Daoy (cell line): ENCODE measurements at places on chromosomes 11 and 22. TPM values are rescaled to one million over a fixed set of nuclear protein-coding genes. Genes with fewer than 3 reads are reported as not detected.

The MS4A3 gene
- total RNA-seq: not detected in 2 replicates

DNA sequence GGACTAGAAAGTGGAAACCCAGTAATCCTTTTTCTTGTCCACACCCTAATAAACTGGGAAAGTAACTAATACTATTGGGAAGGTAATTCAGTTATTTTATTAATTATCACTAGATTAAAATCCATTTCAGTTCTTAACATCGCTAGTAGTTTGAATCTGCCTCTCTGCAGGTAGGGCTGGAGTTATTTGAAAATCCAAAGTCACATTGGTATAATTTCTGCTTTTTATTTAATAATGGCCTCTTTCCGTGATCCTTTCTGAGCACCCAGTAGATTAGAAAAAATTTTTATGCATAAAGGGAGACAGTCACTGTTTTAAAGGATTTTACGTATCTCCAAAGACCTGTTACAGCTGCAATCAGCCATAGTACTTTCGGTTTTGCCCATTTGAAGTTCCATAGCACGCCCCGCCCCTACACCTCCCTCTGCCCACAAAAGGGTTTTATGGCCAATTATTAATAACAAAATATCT, 605 bp upstream of the COPB1 start:
- DNase-seq: peak; percentile 61

- DNase-seq: no peak
Measured at GRCh38 chr11:110774138-110775014, 62.1 kb upstream of the ARHGAP20 start.

DNA sequence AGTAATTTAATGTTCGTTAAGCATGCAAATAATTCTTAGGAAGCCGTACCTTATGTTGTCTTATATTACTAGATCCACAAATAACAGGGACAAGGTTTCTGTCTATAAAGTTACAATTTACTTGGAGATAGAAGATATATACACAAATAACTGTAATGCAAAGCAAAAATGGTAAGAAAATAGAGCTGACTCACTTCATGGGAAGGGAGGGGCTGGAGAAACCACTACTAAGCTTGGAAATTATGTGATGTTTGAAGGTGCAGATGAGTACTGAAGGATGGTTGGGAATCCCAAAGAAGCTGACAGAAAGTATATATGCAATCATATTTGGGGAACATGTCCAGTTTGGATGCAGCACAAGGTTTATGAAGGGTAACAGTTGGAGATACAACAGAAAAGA, 4.0 kb downstream of the NPAT start:
- no peak for DNase-seq

GRCh38 chr22:32572741-32573500, 98.3 kb downstream of the FBXO7 start:
- no peak for DNase-seq
